ENCODE measurements at places on chromosomes 1 and 21.

- peak; percentile 71 for DNase-seq
Observed at GRCh38 chr1:8424539-8425116, 106.7 kb downstream of the SLC45A1 start.

DNA sequence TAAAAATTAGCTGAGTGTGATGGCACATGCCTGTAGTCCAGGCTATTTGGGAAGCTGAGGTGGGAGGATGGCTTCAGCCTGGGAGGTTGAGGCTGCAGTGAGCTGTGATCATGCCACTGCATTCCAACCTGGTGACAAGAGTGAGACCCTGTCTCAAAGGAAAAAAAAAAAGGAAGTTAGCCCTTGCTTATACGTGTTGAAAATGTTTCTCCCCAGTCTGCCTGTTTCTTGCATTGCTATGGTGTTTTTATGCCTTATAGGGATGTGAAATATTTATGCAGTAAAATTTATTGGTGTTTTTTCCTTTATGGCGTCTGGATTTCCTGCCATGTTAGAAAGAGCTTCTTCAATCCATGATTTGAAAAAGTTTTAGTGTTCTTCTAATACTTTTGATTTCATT, 3.6 kb upstream of the RERE start:
- no peak for DNase-seq

DNA sequence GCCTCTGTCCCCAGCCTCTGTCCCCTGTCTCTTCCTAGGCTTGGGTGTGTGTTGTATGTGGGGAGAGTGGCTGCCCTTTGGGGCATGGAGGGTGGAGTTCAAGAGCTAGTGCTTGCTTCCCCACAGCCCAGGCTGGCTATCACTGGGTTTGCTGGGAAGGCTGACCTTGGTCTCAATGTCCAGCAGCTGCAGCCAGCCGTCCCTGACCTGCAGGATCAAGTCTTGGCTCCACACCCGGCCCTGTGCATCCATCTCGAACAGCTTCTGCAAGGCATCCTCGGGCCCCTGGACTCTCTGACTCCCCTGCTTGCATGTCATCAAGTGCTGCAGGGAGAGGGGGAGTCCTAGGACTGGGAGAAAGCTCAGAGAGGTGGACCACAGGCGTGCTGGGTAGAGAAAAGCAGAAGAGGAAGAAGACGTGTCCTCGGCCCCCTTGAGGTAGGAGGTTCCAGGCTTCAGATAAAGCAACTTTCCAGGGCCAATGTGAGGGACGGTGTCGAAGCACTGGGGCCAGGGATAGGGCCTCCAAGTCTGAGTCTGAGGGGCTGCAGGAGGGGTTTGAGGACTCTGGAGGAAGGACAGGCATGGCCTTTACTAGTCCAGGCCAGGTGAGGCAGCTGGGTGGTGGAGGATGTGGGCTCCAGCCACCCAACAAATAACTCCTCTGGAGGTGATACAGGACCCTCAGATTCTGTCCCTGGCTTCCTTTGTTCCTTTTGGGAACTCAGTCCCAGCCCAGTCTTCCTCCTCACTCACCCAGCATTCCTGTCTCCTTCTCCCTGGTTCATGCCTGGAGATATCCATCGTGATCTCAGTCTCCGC, 4.0 kb downstream of the EPS8L3 start:
- DNase-seq, result no peak

DNA sequence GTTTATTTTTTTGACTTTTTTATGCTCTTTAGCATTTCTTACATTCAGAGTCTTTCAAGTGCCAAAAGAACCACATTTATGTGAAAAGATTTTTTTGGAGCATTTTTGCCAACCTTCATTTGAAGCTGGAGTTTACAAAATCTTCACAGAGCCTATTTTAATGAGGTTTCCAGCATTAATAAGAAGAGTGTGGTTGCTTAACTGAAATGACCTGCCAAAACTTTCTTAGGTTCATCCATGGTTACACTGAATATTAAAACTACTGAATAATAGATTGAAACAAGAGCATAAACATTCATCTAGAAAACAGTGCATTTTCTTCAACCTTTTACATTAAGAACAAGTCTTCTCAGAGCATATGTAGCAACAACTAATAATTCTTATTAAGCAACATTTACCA, 672.3 kb upstream of the CXADR start:
- no peak for DNase-seq

DNA sequence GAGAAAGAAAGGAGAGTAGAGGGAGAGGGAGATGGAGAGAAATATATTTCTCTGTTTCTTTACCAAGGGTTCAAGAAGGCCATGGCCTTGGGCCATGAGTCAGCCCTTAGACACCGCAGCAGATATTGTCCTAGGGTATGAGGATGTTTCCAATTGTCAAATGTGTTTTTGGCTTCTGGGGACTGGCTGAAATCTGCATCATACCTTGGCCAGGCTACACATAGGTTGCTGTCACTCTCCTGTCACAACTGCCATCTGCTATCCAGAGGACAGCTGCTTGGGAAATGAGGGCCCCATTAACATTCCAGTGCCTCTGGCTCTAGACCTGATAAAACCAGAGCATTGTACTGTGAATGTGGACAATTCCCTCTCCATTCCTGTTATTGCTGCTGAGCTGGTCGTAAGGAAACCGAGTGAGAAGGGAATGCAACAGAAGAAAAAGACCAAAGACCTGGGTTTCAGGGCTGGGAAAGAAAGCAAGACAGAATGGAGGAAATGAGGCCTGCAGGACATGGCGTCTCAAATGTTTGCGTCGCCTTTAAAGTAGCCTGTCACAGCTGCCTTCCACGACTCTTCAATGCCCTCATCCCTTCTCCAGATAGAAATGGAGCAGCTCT, 8.8 kb upstream of the PIGC start:
- DNase-seq, result no peak

DNA sequence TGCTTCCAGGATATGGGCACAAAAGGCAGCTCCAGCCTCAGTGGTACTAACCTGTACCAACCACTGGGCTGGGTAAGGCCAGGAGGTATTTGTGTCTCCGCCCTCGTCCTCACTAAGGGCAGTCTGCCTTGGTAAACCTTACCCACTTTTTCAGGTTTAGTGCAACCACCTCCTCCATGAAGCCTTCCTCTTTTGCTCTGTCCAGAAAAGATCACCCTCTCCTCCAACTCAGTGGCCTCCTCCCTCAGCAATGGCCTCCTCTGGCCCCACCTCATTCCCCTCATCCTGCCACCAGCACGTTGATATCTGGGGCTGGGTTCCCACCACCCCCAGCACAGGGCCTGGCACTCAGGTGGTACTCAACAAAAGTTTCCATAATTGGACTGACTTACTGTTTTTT, 161.5 kb downstream of the GRIK3 start:
- DNase-seq, result no peak

DNA sequence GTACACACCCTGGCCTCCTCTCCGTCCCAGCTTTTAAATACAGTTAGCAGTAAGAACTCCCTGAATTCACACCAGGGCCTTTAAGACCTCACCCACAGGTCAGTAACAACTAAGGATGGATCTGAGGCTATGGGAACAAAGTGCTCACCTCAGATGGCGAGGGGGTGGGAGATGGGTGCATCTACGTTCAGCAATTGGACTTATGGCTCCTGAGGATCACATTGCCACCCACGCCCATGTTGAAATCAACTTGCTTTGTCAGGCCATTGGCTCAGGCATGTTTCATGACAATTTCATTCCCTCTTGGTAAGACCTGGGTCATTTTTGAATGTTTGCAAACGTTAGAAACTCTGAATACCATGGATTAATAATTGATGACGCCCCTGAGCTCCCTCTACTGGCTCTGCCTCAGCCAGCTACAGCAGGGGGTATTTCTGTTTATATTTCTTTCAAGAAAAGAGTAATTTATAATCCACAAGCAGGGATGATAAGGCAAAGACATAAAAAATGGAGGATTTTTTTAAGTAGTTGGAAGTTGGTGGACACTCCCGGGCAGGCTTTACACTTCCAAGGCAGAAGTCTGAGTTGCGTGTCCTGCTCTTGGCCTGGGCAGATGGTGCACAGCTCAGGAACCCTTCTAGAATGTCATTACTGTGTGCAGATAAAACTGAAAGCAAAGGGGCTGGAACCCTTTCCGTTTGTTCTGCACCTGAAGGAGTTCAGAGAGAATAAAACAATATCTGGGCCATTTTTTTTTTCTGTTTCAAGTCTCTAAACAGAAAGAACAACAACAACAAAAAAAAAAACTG, 13.7 kb upstream of the LBR start:
- peak; percentile 39 for DNase-seq

GRCh38 chr21:41548781-41549180, 40.8 kb upstream of the TMPRSS2 start:
- DNase-seq, result no peak

- no peak for DNase-seq
Observed at GRCh38 chr1:205763980-205764379, 11.3 kb downstream of the RAB29 start.

GRCh38 chr21:18987520-18988026, 584.0 kb upstream of the TMPRSS15 start:
- no peak for DNase-seq

DNA sequence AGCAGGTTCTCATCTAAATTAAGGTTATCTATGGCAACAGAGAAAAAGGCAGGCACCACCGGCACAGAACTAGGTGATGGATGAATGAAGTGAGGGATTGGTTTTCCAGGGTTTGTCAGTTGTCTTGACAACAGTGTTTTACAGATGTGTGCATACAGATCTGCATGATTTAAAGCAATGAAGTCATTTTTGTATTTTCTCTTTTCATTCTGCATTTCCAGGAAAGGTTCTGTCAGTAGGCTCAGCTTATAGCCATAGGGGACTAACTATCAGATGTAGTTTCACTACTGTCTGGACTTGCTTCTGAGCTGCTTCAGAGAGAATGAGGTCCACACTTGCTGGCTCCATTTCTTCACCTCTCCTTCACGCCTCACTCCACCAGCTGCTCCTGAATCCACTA, 98.2 kb upstream of the LMO4 start:
- DNase-seq, result no peak

GRCh38 chr1:184326278-184326677, 60.6 kb upstream of the C1orf21 start:
- no peak for DNase-seq

DNA sequence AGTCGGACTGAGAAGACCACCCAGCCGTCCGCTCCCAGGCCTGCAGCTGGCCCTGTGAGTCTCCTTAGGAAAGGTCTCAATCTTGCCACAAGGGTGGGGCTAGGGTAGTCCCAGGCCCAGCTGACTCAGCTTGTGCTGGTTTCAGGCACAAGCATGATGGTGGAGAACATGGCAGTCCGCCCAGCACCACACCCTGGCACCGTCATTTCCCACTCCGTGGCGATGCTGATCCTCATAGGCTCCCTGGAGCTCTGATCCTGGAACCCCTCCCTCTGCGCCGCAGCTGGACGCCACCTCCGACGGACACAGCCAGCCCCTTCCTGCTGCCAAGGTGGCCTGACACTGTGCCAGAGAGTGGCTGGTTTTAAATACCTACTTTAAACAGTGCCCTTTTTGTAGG, 10.7 kb downstream of the TMEM81 start:
- no peak for DNase-seq

DNA sequence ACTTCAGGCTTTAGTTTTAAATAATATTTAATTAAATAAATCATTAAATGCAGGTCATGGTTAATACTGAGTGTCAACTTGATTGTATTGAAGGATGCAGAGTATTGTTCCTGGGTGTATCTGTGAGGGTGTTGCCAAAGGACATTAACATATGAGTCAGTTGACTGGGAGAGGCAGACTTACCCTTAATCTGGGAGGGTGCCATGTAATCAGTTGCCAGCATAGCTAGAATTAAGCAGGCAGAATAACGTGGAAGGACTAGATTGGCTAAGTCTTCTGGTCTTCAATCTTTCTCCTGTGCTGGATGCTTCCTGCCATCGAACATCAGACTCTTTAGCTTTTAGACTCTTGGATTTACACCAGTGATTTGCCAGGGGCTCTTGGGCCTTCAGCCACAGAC, 85.3 kb downstream of the MAP3K21 start:
- no peak for DNase-seq

GRCh38 chr1:42908046-42908445, 50.6 kb downstream of the SLC2A1 start:
- DNase-seq, result no peak

- DNase-seq, result no peak
Observed at GRCh38 chr1:118145721-118146120, 39.3 kb downstream of the SPAG17 start.

DNA sequence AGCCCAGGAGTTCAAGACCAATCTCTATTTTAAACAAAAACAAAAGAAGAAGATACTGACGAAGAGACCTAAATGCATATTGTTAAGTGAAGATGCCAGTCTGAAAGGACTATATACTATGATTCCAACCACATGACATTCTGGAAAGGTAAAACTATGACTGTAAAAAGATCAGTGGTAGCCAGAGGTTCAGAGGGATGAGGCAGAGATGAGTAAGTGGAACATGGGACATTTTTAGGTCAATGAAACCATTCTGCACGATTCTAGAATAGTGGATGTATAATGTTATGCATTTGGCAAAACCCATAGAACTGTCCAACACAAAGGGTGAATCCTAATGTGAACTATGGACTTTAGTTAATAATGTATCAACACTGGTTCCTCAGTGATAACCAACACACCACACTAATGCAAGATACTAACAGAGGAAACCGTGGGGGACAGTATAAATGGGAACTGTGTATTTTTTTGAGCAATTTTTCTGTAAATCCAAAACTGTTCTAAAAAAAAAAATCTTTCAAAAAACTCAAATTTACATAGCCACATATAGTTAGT, 8.2 kb downstream of the RC3H1 start:
- no peak for DNase-seq

GRCh38 chr1:53435151-53435550, 24.0 kb upstream of the DMRTB1 start:
- no peak for DNase-seq

DNA sequence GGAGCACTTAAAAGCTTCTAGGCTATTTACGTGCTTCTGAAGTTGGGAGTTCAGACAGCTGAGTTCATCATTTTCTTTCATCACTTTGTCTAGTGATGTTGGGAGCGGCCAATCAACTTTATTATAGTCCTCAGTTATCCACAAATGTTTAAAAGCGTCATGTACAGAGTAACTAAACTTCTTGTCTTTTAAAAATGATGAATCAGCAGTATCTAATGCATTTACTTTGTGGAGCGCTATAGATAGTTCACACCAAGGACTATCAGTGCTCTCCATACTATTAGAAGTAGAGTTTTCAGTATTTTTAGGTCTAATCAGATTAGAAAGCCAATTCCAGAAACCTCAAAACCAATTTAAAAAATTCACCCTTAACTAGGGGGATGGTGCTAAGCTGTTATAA, 778.7 kb upstream of the PRMT6 start:
- no peak for DNase-seq

DNA sequence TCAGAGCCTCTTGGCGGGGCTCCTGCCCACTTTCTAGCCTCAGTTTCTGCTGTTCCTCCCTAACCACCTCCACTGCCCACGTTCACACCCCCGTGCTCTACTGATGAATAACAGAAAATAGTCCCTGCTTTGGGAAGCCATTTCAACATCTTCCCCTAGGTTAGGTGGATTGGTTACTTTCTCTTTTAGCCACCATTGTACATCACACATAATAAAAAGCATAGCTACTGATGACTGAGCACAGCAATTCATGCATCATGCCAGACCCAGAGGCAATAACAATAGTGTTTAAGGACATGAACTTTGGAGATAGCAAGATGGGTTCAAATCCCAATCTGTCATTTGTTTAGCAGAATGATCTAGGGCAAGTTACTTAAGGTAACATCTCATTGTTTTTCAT, 74.6 kb downstream of the COLGALT2 start:
- no peak for DNase-seq

- no peak for DNase-seq
Observed at GRCh38 chr21:39186676-39187075, 3.4 kb upstream of the PSMG1 start.

Data from inflammatory macrophage treated with lipopolysaccharide for 4 hours (primary cell).